ENCODE measurements at places on chromosomes 6 and 20.

GRCh38 chr6:97009781-97010492, 85.4 kb downstream of the KLHL32 start:
- no peak for DNase-seq

DNA sequence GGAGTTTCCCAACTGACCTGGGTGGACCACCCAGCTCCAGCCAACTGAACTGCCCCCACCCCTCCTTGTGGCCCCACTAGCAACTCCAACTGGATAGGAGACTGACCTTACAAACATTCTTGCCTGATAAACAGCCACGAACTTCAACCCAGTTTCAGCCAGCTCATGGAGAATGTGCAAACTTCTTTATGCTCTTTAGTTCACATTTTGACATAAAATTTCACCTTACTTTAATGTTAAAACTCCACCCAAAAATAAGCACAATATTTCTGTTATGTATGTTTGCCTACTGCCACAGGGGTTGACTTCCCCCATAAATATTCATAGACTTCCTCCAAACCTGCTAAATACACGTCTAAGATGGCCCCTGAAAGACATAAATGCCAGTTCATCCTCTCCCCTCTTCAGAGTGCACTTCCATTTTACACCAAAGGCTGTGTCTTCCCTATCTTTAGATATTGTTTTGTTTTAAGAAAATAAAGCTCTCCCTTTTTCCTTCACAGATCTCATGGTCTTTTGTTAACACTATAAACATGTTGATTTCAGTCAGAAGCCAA, 643.7 kb downstream of the EPM2A start:
- DNase-seq = no peak

DNA sequence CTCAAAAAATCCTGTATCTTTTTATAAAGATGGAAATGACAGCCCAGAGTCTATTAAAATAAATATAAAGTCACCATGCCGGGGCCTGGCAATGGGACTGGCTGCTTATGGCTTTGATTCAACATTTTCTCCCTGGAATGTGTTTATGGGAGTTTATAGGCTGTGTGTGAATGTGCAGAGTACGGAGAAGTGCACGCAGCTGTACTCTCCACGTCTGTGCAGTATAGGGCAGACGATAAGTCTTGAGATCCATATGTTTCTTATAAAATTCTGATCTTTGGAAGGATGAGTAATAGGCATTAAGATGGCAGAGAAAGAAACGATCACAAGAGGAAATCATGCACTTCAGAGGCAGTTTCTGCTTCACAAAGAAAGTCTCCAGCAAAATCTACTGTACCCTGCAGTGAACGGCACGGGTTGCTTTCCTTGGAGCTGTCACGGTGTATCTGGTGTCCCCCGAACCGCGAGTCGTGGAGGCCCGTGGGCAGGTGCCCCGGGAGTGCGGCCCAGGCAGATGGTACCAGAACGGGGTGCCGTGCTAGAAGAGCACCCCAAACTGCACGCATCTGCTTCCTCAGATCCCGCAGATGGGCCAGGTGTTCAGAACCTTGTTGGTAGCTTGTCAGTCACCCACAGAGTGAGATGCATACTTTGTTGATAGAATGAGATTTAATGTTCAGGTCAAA, 382.5 kb downstream of the TAF4 start:
- no peak for DNase-seq

GRCh38 chr20:53580376-53581111, 13.1 kb downstream of the ZNF217 start:
- DNase-seq = no peak

- DNase-seq = no peak
Measured at GRCh38 chr20:31920275-31920855, 31.5 kb downstream of the PDRG1 start.

- DNase-seq = no peak
Measured at GRCh38 chr6:151207674-151208073, 32.1 kb upstream of the AKAP12 start.

- no peak for DNase-seq
Measured at GRCh38 chr6:20085817-20086216, 126.5 kb downstream of the MBOAT1 start.

- DNase-seq = no peak
Measured at GRCh38 chr6:38997128-38997761, 51.3 kb upstream of the GLP1R start.

- no peak for DNase-seq
Measured at GRCh38 chr6:135465307-135465706, 32.2 kb downstream of the AHI1 start.

GRCh38 chr20:44754554-44754953, 8.9 kb downstream of the KCNK15 start:
- DNase-seq = no peak

DNA sequence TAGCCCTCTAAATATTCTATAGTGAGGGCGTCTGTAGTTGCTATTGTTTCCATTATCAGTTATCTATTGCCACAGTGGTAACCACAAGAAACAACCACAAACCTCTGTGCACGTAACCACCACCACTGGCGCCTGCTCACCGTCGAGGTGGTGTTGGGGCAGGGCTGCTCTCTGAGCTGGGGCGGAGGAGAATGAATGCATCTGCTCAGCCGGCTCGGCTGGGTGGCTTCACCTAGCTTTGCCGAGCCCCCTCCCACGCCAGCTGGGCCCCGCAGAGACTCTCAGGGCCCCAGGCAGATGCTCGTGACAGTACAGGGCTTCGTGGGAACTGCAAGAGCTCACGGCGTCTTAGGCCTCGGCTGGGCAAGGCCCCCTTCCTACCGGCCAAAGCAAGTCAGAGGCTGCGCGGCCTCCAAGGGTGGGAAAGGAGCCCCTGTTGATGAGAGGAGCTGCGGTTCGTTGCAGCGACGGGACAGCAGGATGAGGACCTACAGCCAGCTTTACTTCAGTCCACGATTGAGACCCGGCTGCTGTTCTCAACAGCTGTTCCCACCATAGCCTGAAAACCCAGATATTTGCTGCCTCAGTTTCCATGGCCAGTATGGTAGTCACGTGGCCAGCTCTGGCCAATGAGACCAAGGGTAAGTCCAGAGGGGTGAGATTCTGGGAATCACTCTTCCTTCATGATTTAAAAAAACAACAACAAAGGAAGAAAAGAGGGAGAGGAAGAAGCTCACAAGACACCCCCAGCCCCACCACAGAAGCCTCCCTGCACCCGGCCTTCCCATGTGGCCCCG, 120.2 kb upstream of the AFDN start:
- peak; percentile 33 for DNase-seq

DNA sequence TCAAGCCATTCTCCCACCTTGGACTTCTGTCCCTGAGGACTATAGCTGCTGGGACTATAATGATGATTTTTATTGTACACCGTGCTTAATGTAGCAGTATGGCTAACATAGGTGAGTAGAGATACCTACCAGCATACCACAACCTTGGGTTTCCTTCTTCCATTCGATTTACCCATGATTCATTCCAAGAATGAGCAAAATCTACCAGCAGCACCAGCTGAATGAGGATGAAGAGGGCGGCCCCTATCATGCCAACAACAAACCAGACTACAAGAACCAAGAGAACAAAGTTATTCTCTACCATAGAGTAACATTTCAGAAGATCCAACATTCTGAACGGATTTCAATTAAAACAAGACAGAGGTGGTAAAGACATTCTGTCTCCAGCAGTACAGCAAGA, 12.1 kb downstream of the SERINC3 start:
- DNase-seq = no peak

DNA sequence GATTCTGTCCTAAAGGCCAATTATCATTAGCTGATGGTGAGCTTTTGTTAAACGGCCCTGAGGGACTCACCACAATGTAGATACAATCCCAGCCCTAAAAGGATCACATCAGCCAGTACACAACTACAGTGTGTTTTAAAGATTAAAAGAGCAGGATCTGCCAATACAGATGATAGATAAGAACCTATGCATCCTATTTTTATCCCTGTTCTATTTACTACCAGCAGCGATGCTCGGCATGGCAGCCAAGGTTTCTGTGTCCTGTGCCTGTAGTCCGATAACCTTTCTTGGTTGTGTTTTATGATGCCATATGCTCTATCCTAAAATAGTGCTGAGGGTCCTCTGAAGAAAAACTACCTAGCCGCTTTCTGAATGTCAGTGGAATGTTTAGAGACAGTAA, 289.4 kb downstream of the PHACTR1 start:
- DNase-seq = no peak

- DNase-seq = no peak
Measured at GRCh38 chr6:42819803-42820511, 38.1 kb downstream of the BICRAL start.

GRCh38 chr20:59365611-59366285, 65.3 kb downstream of the EDN3 start:
- DNase-seq = no peak

DNA sequence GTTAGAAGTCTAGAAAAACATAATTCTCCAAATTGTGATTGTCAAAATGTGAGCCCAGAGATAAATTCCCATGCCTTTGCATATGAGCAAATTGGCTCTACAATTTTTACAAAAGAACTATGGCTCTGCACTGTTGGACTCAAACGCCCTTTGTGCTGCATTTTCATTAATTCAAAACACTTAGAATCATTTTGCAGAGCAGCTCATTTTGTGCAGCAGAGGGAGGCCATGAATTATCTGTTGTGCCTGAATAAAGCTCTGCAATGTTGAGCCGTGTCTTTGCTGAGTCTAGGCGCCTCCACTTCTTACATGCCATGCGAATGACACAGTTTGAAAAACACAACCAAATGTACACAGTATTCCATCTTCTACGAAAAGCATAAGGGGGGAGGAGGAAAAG, 230.2 kb downstream of the PRKN start:
- DNase-seq = no peak

DNA sequence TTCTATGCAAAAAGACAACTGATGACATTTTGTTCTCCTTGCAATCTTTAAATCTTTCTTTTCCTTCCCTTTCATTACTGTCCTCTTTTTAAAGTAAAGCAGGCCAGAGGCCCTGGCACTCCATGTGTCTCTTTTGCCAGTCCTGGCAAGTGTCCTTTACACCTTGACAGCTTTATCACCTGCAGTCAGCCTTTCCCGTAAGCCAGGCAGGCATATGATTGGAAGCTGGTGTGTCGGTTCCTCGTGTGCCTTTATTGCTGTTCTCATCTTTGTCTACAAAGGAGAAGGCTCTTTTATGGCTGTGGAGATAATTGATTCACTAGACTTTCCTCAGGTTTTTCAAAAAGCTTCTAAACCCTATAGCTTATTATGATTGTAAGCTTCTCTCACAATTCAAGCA, 162.3 kb upstream of the FBXL4 start:
- DNase-seq = no peak

- DNase-seq = no peak
Measured at GRCh38 chr20:34189572-34190163, 51.6 kb upstream of the ASIP start.

DNA sequence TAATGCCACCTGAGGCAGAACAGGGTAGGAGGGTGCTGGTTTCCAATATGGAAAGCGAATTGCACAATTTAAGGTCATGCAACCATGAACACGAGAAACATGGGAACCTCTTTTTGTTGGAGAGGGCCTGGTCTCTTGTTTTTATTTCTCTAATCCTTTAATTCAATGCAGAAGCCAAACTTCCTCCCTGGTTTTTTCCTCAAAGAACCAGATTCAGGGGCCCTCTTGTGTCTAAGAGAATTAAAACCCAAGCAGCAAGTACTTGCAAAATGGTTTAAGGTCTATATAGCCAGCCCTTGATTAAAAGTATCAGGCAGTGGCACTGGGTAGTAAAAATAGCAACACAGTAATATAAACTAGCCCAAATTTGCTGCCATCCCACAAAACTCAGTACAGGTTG, 19.5 kb downstream of the GSTA4 start:
- no peak for DNase-seq

- DNase-seq = no peak
Measured at GRCh38 chr6:159299566-159299965, 130.4 kb downstream of the FNDC1 start.

DNA sequence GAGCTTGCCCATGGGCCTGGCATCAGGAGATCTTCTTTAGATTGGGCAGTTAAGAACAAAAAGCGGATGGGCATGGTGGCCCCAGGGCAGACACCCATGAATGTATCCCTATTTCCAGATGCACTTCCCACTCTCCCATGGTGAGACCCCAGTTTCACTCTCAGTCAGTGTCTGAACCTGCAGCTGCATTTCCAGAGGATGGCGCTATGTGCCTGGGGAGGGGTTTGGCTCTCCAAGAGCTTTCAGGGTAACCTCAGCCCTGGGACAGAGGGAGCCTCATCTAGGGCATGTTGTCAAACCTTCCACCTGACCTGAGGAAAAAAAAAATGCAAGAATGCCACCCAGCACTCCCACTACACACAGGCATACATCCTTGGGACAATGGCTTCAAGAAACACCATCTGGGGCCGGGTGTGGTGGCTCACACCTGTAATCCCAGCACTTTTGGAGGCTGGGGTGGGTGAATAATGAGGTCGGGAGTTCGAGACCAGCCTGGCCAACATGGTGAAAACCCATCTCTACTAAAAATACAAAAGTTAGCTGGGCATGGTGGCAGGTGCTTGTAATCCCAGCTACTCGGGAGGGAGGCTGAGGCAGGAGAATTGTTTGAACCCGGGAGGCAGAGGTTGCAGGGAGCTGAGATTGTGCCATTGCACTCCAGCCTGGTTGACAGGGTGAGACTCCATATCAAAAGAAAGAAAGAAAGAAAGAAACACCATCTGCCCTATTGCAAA, 1.9 kb downstream of the CST9L start:
- no peak for DNase-seq

DNA sequence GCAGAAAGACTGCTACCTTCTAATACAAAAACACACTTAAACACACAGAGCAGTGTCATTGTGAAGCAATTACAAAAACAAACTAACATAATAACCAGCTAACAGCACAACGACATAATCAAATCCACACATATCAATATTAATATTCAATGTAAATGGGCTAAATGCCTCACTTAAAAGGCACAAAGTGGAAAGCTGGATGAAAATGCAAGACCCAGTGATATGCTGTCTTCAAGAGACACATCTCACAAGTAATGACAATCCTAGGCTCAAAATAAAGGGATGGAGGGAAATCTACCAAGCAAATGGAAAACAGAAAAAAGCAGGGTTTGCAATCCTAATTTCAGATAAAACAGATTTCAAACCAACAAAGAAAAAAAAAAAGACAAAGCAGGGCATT, 67.8 kb upstream of the HTR1E start:
- DNase-seq = no peak

- DNase-seq = no peak
Measured at GRCh38 chr20:53935344-53936084, 134.9 kb downstream of the BCAS1 start.

- no peak for DNase-seq
Measured at GRCh38 chr6:37283268-37283667, 25.3 kb upstream of the TMEM217 start.

- DNase-seq = no peak
Measured at GRCh38 chr6:10522929-10523573, 1.9 kb downstream of the GCNT2 start.

Measured in activated T-helper 9 cell treated with anti-CD3 and anti-CD28 coated beads, Interleukin-2, amount 50 U/mL, for 16 hours (primary cell).